ENCODE measurements at places on chromosomes 6 and 20.

DNA sequence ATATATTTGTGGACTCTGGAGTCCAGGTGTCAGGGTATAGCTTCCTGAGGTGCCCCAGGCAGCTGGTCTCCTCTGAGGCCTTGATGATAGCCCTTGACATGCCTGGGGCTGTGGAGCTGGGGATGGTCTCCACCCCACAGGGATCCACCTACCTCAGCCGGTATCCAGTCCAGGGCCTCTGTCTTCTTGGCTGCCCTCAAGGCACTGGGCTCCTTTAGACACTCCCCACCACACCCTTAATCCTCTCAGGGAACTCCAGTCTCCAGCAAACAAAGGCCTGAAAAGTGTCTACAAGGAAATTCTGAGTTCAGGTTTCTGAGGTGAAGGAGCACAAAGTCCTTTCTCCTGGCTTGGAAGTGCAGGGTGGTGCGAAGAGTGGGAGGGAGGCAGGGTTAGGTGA, 44.6 kb upstream of the DDR1 start:
- no peak for DNase-seq

GRCh38 chr6:28941684-28942448, 18.1 kb upstream of the TRIM27 start:
- DNase-seq, result no peak

DNA sequence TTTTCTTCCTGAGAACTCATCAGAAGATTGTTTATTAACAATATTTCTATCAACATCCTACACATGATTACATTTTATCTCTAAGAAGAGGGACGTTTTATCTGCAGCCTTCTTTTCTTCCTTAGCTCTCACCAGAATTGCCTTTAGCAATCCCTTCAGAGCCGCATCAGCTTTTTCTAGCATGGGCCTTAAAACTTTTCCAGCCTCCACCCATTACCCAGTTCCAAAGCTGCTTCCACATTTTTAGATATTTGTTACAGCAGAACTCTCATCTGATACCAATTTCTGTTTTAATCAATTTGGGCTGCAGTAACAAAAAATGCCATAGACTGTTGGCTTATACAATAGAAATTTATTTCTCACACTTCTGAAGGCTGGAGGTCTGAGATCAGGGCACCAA, 281.5 kb downstream of the THBS2 start:
- no peak for DNase-seq

GRCh38 chr20:22460231-22460630, 124.1 kb downstream of the FOXA2 start:
- DNase-seq, result no peak

GRCh38 chr6:77403424-77403823, 59.9 kb downstream of the HTR1B start:
- no peak for DNase-seq

DNA sequence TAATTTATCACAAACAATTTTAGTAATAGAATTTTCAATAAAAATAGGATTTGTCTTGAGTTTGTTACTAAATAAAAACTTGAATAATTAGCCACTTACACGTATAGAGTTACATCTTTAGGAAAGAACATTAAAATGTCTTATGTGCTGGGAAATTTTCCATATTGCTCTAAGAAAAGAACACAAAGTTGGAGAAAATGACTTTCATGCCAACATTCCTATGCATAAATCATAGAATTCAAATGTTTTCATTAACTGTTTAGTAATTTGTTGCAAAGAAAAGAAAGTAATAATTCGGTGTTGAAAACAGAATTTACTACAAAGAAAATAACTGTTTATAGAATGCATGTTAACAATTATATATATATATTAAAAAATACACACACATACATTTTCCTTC, 4.7 kb upstream of the TBC1D32 start:
- DNase-seq, result no peak

DNA sequence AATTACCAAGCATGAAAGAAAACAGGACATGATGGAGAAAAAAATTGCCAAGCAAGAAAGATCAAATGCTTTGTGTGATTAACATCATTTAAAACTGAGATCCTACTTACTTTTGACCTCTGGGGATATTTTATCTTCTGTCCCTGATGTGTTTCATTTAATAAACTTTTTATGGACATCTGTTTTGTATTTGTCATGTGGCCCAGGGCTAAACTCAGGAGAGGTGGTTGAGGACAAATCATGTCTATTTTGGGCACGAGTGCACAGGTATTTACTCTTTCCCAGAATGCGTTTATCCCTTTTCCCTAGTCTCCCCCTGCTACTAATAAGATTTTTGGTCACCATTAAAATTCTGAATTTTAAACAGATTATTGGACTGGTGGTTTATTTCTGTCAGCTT, 128.2 kb downstream of the NCOA3 start:
- DNase-seq, result no peak

GRCh38 chr20:5044075-5044620, 42.8 kb upstream of the SLC23A2 start:
- no peak for DNase-seq

GRCh38 chr20:30593572-30593971, 663.9 kb upstream of the DEFB115 start:
- DNase-seq, result no peak

DNA sequence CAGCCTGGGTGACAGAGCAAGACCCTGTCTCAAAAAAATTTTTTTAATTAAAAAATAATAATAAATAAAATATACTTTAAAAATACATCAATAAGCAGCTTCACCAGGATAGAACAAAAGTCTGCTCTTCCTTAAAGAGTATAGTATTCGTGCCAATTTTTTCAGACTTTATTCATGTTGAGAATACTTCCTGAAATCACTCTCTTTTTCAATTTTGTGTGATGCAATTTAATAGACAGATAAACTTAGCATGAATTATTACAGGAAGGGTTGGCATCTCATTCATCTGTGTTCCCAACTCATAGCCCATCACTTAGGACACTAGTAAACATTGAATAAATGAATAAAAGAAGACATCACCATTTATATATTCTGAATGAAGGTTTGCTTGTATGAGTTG, 52.4 kb downstream of the IPCEF1 start:
- no peak for DNase-seq

DNA sequence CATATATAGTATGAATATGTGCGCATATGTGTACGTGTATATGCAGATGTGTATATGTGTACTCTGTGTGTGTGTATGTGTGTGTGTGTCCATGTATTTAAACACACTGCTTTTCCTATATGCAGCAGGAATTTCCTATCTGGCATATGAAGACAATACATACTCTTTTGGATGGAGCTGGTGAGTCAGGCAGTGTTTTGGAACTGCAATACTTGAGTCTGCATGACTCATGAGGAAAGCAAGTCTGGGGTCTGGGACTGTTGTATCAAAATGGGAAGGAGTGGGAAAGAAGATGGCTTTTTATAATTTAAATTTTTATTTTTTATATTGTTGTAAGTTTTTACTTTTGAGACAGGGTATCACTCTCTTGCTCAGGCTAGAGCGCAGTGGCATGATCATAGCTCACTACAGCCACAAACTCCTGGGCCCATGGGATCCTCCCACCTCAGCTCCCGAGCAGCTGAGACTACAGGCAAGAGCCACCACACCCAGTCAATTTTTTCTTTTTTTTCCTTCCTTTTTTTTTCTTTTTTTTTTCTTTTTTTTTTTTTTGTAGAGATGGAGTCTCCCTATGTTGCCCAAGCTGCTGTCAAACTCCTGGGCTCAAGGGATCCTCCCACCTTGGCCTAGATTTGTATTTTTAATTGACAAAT, 72.2 kb downstream of the ATXN1 start:
- DNase-seq, result no peak

All from CD4-positive, alpha-beta T cell treated with Interleukin-4 for 1 hour (primary cell).